NCI-H187 treated with DMSO at 0.1 percent for 48 hours (cell line): ENCODE measurements at places on chromosomes 13 and 19.

GRCh38 chr19:35963514-35963913 lies 27.3 kb downstream of the LRFN3 start:
- DNase-seq = no peak

DNA sequence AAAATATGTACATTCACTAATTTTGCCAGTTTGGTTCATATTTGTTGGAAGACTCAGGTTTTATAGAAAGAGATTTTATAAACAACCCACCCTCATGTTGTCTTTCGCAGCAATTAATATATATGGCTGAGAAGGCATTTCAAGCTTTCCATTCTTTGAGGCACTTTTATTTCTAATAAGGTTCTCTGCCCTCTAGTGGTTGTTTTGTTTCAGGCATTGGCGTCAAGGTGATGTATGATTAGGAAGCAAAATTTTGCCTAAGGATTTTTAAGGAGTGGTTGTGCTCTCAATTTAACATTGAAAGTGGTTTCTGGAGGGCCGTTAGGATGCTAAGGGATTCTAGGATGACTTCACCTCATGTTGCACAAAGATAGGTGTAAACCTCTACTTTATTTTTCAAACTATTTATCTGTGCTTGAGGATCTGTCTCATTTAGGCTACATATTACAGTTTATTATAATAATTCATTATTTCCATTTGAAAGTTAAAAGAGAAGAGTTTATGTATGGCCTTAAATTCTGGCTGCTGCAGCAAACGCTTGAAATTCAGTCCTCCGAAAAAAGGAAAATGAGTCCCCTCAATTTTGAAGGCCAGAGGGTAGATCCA lies 35.9 kb downstream of the OXGR1 start:
- peak; percentile 61 for DNase-seq

- no peak for DNase-seq
Measured at GRCh38 chr13:26465514-26465913, 92.0 kb upstream of the WASF3 start.

GRCh38 chr13:33296793-33297425 lies 11.4 kb upstream of the STARD13 start:
- DNase-seq = no peak
